ENCODE measurements at places on chromosomes 6 and 20.

- no peak for DNase-seq
Observed at GRCh38 chr6:41584668-41585205, 38.6 kb downstream of the FOXP4 start.

GRCh38 chr6:30327232-30327746 is 562 bp downstream of the TRIM39 start:
- DNase-seq = no peak

DNA sequence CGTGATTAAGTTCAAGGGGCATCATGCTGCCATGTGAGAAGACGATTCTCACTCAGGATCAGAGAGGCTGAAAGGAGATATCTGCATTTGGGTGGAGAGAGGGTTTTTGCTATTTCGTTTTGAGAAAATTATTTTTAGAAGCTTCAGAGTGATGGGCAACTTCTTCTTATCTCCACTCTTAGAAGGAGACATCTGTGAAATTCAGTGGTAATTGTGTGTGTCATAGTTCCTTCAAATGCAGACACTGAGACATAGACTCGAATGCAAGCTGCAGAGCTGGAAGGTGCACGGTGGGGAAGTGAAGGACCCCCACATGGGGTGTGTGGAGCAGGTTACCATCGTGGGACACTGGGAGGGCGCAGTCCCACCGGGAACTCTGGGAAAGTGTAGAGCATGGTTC is 116.8 kb downstream of the PRND start:
- DNase-seq = no peak

DNA sequence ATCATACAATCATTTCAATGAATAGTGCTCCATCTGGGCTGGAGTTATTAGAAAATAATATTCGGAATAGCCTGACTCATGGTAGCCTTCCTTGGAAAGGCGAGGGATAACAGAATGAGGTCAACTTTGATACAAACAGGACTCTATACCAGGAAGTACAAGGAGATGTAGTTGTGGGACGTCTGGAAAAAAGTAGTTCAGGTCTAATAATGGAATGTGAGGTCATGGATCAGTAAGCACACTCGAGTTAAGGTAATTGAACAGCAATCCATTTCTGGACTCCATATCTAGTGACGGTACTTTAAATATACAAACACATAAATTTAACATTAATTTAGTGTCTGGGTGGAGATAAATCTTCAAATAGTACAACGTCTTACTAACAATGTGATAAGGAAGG is 1204.0 kb upstream of the ADGRB3 start:
- DNase-seq = no peak

DNA sequence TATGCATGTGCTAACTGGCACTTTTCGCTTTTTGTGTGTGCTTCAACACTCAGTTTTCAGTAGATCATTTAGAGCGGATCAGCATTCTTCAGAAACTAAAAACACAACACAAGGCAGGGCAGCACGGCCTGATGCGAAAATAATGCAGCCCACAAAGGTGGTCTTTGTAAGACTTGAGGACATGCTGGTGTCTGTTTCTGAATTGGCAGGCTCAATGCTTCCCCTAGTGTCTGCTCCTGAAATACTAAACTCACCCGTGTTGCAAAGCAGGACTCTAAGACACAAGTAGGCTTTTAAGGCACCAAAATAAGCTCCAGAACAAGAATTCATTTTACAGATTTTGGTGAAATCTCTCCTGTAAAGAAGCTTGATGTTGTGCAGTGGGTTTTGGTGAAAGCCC is 676.5 kb downstream of the TENT5A start:
- no peak for DNase-seq

DNA sequence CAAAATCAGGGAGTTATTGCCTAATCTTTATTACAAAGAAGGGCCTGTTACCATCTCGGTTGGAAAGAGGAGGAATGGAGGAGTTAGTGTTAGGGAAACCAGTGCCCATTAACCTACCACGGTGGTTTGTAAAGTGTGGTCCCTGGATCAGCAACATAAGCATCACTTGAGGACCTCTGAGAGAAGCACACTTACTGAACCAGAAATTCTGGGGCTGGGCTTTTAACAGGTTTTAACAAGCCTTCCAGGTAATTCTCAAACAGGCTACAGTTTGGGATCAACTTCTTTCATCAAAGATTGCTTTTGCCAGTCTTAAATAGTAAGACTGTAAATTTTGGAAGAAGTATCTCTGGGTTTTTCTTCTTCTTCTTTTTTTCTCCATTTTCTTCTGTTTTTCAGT is 329.5 kb upstream of the JAG1 start:
- no peak for DNase-seq

DNA sequence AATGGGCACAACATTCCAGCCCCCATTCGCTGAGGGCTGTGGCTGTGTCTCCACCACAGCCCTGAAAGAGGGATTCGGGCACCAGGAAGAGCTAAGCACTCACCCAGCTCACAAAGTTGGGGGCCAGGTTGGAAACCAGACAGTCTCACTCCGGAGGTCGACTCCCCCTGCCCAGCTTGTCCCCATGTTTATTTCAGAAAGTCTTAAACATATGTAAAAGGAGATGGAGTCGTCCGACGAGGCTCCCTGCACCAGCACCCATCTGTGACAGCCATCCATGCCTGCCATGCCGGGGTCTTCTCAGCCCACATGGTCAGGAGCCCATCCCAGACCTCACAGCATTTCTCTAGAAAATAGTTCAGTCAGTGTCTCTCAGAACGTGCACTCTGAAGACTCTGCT is 63.6 kb upstream of the STX16 start:
- DNase-seq = no peak

GRCh38 chr6:17439243-17439993 is 46.0 kb downstream of the CAP2 start:
- DNase-seq = no peak

- DNase-seq = no peak
Observed at GRCh38 chr20:57380081-57380750, 11.0 kb upstream of the RBM38 start.

DNA sequence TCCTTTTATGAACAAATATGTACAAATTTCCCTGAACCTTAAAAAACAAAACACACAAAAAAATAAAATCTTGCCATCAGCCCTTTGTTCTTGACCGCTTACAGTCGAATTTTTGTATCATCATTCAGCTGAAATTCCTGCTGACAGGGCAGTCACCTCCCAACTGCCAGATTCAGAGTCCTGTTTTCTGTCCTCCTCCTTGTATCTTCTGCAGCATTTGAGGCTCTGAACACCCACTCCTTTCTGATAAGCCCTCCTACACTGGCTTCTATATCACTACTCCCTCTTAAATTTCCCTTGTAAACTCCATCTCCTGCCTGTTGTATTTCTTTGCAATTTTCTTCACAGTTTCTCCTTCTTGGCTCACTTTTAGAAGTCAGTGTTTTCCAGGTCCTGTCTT is 77.8 kb upstream of the CCN6 start:
- DNase-seq = no peak

DNA sequence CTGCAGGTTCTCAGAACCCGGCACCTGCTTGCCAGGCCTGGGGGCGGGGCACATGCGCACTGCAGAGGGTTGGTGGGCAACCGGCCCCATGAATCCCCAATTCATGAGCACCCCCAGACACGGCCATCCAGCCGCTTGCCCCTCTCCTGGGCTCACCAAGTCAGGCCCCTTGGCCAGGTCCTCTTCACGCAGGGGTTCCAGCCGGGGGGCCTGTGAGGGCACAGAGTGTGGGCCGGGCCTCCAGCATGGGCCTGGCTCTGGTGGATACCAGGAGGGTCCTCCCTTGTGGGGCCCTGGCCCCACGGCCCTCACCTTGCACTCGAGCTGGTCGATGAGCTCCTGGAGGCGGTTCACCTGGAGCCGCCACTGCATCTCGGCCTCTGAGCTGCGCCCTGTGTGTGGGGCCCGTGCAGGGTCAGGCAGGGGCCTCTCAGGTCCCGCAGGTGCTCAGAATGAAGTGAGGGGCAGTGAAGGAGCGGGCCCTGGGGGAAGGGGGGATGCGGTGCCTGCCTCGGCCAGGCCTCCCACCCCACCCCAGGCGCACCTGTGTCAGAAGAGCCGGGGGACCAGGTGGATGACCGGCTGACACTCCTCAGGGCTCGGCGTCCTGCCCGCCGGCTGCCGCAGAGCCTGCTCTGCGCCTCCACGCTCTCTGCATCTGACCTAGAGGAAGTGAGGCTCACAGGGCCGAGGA is 2.6 kb upstream of the C20orf144 start:
- DNase-seq = no peak

DNA sequence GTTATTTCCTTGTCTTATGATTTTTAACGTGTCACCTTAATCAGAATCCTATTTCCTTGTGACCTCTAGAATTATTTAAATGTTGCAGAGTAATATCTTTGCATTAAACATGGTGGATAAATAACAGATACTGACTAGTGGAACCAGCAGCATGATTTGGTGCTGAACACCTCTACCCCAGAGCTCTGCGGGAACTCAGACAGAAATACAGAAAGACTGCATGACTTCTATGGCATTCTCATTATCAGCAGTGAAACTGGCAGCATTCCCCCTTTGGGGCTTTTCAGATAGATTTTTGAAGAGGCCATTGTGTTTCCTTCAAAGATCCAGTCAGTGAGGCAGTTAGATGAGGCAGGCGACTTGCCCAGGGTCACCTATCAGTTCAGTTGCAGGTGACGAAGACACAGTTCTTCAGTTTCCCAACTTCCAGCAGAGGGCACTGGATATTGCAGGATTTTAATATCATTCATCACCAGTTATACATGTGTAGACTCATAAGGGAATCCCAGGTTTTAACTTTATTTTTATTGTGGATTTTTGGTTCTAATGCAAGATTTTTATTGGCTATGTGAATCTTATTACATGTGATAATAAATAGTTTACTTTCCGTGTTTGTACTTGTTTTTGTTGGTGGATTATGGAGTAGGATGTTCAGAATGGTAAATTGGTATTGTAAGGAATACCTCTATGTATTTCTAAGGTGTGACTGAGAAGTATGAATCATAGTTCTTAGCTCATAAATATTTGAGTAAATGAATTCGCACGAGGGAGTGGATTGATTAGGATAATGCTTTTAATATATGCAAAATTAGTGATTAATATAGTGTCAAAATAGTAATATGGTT is 81.3 kb downstream of the AFDN start:
- DNase-seq = no peak

GRCh38 chr6:36615018-36615761 is 21.0 kb downstream of the SRSF3 start:
- peak; percentile 34 for DNase-seq

DNA sequence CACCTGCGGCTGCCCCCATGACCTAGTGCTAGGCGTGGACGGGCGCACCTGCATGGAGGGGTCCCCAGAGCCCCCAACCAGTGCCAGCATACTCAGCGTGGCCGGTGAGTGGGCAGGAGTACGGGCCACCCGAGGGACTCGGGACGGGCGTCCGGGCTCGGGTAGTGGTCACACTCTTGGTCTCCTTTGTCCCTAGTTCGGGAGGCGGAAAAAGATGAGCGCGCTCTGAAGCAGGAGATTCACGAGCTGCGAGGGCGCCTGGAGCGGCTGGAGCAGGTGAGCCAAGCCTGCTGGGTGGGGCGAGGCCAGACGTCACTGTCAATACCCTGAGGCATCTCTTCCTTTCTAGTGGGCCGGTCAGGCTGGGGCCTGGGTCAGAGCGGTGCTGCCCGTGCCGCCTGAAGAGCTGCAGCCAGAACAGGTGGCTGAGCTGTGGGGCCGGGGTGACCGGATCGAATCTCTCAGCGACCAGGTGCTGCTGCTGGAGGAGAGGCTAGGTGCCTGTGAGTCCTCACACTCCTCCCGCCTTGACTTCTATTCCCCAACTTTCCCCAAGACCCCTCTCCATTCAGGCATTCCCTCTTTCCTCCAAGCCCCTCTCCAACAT is 2.9 kb downstream of the EGFL8 start:
- no peak for DNase-seq

GRCh38 chr6:131009790-131010189 is 53.3 kb downstream of the EPB41L2 start:
- no peak for DNase-seq

DNA sequence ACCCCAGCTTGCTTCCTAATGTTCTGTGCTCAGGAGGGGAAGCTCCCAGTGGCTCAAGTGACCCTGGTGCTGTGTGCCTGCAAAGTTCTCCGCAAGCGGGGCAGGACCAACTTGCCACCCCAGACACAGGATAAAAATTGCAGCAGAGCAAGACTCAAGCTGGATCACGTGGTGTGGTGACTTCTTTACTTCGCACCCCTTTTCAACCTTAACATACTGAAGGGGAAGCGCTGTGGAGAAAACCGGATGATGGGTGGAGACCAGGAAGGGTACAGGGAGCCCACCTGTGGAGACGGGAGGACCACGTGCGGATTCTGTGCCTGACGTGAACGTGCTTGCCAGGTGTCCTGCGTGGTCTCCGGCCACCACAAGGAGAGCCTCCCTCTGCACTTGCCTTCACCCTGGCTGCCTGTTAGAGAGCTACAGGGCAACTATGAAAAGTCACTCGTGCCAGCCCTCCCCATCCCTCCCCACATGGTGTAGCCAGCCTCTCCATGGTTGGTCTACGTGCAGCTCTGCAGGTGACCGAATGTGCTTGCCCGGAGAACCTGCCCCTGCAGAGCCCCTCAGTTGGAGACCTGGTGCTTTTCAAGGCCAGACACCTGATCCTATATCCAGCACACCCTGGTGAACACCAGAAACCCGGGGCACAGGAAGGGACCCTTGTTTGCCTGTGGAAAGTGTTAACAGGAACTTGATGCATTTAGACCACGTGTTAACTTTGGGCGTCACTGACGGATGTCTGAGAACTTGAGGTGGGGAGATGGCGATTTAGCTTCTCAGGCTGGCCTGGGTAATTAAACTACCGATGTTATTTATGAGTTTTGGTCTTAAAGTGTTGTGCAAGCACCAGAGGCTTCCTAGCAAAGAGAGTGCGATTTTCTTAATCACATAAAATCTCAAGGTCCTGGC is 23.9 kb upstream of the DACT2 start:
- DNase-seq = no peak

DNA sequence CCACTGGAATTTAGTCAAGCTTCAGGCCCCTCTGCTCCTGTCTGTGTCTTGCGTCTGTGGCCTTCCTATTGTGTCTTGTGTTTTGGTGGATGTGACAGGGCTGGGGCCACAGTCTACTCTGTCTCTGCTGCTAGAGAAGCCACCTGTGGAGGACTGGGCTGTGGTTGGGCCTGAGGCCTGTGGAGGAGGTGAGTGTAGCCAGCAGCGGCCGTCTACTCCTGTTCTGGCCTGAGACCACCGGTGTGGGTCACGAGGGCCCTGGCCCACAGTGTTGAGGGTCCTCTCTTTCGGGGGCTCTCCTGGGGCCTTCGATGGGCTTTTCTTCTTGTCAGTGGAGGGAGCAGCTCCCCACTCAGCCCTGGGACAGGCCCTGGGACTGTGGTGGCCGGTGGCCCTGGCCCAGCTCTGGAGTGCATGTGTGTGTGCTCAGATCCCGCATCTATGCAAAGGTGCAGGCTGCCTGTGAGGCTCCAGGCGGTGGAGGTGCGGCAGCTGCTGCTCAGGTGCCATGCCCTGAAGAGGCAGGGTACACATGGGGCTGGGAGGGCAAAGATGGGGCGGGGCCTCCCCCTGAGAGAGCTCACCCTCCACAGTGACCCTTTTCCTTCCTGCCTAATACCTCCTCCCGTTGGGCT is 20.8 kb downstream of the SDCBP2 start:
- DNase-seq = no peak

DNA sequence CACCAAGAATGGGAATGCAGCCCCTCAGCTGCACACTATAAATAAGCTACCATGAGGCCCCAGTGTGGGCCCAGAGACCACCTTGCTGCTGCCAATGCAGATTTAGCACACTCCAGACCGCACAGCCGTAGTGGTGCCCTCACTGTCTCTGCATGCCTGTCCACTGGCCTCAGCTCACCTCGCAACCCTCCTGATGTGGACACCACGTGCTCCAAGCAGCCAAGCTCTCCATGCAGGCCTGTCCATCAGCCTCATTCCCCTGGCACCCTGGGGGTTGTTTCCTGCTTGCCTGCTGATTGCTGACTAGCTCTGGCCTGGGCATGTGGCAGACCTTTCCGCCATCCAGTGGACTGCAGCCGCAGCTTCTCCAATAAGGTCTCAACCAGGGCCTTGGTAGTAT is 36.2 kb downstream of the ZBTB9 start:
- no peak for DNase-seq
